Fibroblast of skin of right quadriceps (primary cell): ENCODE measurements at places on chromosomes 16 and 17.

- no peak for DNase-seq
Observed at GRCh38 chr16:84833144-84833500, 13.3 kb downstream of the CRISPLD2 start.

- no peak for DNase-seq
Observed at GRCh38 chr16:27429330-27429871, 27.4 kb downstream of the IL21R start.

DNA sequence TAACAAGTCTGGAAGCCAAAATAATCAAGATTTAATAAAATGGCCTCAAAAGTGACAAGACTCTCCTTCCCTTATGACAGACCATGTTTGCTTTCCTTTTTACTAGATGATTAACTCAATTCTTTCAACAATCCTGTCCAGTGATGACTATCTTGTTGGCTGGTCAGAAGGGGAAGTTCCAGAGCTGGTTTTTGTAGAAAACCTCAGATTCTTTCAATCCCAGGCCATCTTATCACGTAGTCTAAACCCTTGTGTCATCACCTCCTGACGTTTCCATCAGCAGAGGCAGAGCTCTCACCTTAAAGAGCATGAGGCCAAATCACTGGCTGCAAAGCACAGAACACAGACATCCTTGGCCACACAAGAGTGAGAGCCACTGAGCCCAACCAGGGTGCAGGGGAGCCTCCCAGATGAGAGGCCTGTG, 125.3 kb downstream of the ANKRD11 start:
- DNase-seq, result peak; percentile 56

DNA sequence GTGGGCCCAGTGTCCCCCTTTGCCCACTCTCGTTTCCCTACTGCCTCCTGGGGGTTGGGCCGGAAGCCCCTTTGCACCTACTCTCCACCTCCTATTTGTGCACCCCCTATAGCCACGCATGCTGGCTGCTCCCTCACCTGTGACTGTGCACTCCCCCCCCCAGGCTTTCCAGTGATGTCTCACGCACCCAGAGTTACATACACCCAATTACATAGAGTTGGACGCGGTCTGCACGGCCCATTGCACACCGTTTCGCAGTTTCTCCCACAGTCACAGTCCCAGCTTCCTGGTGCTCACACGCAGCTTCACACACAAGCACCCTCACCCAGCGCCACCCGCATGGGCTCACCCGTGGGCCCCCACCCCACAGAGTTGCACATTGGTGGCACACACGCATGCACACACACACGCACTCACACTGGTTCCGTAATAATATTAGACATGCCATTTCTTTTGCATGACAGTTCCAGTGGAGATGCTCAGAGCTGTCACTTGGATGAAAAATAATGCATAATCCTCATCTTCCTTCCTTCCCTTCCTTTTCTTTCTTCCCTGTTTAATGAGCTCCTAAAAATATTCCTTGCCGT, 21.5 kb upstream of the C1QL1 start:
- no peak for DNase-seq

DNA sequence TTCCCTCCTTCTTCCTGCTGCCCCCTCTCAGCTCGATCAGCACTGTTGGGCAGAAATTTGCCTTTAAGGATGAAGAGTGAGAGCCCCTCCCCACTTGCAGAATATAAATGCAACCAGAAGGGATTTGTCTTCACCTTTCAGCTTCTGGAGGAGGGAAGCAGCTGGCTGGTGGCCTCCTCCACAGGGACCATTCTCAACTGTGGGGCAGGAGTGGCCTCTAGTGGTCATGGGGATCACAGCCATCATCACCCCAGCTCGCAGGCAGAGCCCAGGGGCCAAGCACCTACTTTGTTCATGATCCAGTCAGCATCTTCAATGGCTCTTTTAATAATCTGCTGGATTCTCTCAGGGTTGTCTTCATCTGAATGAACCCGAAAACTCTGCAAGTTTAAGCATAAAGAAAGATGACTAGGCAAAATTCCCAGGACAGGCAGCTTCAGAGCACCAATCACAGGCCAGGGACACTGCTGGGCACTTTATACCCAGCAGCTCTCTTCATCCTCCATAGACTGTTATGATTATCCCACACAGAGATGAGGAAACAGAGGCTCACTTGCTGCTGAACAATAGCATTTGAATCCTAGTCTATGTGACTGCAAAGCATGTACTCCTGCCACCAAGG, 13.1 kb downstream of the LYRM9 start:
- peak; percentile 48 for DNase-seq

- peak; percentile 92 for DNase-seq
Observed at GRCh38 chr17:73770115-73770848, 126.0 kb upstream of the SDK2 start.

GRCh38 chr16:505479-506245, 21.9 kb upstream of the CAPN15 start:
- DNase-seq, result no peak

DNA sequence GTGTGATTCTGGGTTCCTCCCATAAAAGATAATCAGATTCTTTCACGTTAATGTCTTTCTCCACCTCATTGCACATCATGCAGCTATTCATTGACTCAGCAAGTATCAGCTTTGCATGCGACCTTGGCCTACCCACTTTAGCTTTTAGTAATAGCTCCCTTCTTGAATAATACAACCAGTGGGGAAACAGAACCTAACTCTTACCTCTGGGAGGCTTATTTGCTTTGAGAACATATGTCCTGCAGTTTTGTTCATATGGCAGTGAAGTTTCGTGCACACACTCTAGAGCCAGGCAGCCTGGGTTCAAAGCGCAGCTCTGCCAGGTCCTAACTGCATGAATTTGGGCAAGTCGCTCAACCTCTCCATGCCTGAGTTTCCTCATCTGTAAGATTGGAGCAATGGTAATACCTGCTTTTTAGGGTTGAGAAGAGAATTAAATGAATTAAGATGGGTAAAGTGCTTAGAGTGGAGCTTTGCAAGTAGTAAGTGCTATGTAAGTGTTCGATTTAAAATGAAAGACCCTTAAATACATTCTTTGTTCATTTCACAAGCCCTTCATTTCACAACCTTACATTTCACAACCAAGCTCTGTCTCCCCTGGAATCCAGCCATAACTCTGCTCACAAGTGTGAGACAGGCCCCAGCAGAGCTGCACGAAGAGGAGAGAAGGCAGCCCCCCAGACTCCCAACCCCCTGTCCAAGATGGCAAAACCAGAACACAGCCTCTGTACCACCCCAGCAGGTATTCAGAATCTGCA, 29.3 kb downstream of the MAPT start:
- peak; percentile 30 for DNase-seq

- DNase-seq, result no peak
Observed at GRCh38 chr16:740459-740763, 386 bp downstream of the CIAO3 start.

DNA sequence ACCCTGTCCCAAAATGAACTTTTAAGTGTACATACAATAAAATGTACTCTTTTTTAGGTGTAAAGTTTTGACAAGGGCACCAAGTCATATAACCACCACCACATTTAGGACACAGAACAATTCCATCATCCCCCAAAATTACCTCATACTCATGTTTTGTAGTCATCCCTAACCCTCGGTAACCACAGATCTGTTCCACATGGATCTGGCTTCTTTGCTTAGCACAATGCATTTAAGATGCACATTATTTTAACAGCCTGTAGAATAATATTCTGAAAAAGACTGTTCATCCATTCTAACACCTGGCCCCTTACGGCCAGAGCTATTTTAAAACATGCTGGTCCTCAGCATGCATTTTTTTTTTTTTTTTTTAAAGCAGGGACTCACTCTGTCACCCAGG, 25.2 kb upstream of the CFAP20 start:
- peak; percentile 5 for DNase-seq

DNA sequence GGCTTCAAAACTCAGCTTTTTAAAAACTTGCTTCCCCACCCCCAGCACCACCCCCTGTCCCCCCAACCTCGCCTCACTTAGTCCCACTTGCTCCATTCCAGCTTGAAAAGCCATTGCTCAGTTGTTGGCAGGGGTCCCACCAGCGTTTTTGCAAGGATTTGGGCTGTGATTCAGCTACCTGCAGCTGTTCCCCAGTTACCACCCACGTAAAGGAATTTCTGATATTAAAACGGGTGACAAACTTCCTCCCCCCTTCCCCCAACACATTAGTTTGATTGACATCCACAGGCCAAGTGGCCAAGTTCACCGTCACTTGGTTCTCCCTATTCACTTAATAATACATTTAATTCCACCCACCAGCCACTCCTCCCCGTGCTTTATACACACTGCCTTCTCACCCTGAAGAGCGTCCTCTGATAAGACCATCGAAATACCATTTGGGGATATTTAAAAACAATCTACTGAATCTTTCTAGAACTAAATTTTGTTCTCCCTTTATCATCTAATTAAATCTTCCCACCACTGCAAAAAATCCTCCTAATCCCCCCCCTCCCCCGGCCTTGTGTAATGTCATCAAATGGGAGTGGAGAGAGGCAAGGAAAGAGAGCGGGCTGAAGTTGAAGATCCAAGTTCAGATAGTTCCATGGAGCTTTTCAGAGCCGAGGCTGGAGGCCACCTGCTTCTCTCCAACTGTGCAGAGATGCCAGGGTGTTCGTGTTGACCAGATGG, 55.1 kb downstream of the SOX9 start:
- peak; percentile 18 for DNase-seq

DNA sequence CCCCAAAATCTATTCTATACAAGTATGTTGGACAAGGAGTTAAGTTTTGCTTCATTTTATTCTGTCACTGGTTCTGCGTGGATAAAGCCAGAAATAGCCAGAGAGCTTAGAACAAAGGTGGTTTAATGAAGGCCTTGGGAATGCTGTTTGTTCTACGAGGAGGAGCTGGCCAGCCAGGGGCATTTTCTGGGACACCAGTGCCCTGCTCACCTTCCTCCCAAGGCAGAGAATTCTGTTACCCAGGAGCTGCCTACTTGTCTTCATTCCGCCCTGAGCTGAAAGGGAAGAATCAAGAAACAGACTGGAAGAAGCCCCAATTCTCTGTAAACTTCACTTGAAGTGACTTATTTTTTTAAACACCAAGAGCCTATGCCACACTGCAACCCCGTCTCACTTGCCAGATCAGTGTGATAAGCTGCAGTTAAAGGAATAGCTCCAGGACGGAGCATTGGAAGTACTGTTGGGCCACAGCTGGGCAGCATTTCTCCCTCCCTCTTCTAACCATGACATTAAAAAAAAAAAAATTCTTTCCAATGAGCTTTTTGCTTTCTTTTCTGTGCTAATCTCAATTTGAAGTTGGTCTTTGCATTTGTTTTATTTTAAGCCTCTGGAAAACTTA, 149.8 kb upstream of the DYNLRB2 start:
- DNase-seq, result no peak

- no peak for DNase-seq
Observed at GRCh38 chr16:56871172-56871593, 6.2 kb downstream of the SLC12A3 start.

- peak; percentile 53 for DNase-seq
Observed at GRCh38 chr17:606508-607250, 108.0 kb downstream of the VPS53 start.

DNA sequence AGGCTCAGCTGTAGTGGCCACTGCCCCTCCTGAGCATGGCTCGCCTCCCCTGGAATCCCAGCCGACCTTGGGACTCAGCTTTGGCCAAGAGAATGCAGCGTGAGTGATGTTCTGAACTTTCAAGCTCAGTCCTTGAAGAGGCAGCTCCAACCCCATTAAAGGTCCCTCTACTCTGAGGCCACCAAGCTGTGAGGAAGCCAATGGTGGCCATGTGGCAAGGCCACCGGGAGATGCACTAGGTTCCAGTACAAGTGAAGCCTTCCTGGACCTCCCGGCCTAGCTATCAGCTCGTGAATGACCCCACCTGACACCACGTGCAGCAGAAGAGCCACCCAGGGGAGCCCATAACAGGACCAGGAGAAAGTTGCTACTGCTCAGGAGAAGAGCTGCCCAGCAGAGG, 81.7 kb upstream of the GNG13 start:
- no peak for DNase-seq

DNA sequence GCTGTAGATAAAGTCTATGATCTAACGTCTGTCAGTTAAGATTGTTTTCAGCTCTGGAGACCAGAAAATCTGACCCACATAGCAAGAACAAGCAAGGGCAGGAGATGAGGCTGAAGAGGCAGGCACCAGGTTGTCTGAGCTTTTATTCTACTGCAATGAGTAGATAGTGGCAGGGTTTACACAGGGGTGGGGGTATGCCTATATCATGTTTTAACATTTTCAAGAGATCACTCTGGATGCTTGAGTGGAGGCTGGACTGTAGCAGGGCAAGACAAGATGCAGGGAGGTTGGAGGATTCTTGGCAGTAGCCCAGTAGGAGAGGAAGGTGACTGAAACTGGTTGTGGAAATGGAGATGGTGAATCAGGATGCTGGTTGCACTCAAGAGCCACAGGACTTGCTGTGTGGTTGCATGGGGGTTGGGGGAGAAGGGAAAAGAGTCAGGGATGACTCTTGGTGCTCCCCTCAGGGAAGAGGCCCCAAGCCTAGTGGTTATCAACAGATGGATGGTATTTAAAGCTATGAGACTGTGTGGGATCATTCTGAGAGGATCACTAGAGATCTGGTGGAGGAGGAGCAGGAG, 143.1 kb upstream of the KCNJ18 start:
- DNase-seq, result peak; percentile 81
